Right lobe of liver (tissue), 6 donors: ENCODE measurements at places on chromosomes 2 and 18.

- no peak for DNase-seq
These were observed 60.1 kb downstream of the FMNL2 start for GRCh38 chr2:152395103-152395502.

GRCh38 chr2:188940171-188940570, 34.0 kb upstream of the COL3A1 start:
- DNase-seq, result no peak

DNA sequence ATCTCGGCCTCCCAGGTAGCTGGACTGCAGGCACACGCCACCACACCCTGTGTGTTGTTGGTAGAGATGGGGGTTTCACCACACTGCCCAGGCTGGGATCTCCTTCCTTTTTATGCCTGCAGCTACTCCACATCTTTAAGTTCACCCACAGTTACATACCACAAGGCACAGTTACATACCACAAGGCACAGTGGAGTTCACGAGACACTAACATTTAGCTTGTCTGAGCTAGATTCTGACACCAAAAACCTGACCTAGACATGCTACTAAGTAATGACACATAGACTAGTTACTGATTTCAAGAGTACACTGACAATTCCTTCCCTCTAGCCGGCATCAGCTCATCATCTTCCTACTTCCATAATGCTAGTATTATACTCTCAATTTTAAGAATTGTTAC, 4.3 kb downstream of the POLR2D start:
- no peak for DNase-seq

GRCh38 chr18:70142001-70142400, 63.5 kb downstream of the RTTN start:
- no peak for DNase-seq

DNA sequence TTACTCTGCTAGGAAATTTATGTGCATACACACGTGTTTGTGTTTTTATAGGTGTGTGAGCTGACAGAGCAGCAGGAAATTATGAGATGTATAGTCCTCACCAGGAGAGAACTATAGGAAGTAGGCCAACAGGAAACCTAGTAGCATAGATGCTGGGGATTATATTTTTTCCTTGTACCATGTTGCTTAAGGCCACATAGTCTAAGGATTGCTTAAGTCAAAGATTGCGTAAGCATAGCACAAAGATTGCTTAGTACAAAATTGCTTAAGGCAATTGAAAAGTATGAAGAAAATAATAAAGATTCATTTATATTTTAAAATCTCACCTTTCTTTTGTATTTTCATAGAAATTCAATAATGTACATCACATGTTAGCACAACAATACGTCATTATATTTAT, 18.7 kb upstream of the CCDC102B start:
- no peak for DNase-seq

GRCh38 chr2:71990826-71991225, 156.8 kb downstream of the CYP26B1 start:
- DNase-seq, result no peak

- no peak for DNase-seq
These were observed 8.4 kb downstream of the POU3F3 start for GRCh38 chr2:104862058-104862941.

DNA sequence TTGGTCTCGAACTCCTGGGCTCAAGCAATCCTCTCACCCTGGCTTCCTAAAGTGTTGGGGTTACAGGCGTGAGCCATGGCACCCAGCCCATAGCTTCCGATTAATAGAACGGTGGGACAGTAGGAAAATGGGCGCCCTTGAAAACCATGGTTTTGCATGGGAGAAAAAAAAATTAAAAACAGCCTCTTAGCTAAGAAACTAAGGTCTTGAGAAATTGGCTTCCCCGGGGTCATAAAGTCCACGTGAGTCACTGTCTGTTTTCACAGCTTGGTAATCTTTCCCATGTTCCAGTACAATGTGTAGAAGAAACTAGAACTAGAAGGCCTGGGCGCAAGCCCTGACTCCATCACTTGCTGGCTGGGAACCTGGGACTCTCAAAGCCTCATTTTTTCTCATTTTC, 20.7 kb downstream of the B3GNT2 start:
- no peak for DNase-seq

DNA sequence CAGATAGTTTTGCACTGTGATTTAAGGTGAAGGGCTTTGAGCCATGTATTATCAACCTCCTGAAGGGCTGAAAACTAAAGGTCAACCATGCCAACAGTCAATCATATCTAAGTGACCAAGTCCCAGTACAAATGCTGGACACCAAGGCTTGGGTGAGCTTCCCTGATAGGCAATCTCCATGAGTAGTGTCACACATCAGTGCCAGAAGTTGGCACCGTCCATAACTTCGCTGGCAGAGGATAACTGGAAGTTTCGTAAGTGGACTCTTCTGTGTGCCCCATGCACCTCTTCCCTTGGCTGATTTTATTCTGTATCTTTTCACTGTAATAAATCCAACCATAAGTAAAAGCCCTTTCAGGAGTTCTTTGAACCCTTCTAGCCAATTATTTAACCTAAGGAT, 13.2 kb downstream of the REV1 start:
- DNase-seq, result peak; percentile 71
